Head of caudate nucleus (tissue), 42 donors: ENCODE measurements at places on chromosomes 16 and 17.

GRCh38 chr16:4006397-4006999 is 109.7 kb downstream of the ADCY9 start:
- no peak for DNase-seq

- no peak for DNase-seq
Observed at GRCh38 chr16:28542646-28543045, 3.9 kb upstream of the NUPR1 start.

DNA sequence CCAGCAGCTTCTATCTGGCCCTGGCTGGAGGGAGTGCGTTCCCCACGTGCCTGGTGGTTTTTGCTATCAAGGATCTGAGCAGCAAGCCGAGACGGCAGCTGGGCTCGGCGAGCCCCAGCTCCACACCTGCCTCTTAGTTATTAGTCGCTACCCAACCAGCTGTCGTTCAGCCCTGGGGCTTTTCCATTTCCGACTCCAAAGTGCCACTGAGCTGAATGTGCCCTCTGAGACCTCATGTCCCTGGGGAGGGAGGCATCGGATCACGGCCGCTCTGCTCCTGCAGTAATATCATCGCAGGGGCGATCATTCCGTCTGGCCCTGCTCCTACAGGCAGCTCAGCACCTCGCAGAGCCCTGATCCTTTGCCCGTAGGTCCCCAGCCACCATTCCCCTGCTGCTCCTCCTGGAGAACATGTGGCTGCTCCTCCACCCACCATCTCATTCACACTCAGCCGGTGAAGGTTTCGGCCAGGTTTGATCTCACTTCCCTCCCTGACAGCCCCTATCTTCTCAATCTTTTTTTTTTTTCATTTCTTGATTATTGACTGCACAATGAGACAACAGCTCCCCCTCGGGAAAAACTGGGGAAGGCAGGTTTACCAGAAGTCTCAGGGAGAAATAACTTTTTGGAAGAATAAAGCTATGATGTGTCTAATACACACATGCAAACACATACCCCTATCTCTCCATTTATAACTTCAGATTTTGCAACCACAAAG is 86.7 kb downstream of the ZFHX3 start:
- no peak for DNase-seq

GRCh38 chr17:73194514-73195222 is 1.8 kb downstream of the COG1 start:
- DNase-seq: no peak

DNA sequence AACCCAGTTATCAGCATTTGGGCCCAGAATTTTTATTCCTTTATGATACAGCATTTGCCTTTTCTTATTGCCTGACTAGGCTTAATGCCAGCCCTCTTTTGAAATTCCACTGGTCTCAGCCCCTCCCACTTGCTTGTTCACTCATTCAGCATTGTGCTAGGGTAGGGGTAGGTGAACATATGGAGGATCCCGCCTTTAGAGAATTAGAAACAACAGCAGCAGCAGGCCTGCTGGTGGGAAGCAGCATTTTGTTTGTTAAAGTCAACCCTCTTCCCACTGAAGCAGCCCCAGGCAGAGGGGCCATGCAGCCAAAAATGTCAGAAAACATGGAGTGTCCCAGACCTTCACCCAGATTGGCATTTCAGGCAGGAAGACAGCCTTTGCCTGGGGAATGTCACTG is 1355.2 kb downstream of the CDH8 start:
- DNase-seq: no peak

DNA sequence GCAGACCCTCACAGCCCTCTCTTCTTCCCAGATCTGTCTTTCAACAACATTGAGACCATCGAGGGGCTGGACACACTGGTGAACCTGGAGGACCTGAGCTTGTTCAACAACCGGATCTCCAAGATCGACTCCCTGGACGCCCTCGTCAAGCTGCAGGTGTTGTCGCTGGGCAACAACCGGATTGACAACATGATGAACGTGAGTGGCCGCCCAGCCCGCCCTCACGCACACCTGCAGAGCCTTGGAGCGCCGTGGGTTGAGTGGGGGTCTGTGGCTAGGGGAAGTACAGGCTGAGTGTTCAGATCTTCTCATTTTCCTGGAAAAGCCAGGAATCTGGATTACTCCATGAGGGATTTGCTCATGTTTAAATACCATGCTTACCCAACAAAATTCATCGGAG is 15.2 kb downstream of the DRC3 start:
- DNase-seq: no peak

DNA sequence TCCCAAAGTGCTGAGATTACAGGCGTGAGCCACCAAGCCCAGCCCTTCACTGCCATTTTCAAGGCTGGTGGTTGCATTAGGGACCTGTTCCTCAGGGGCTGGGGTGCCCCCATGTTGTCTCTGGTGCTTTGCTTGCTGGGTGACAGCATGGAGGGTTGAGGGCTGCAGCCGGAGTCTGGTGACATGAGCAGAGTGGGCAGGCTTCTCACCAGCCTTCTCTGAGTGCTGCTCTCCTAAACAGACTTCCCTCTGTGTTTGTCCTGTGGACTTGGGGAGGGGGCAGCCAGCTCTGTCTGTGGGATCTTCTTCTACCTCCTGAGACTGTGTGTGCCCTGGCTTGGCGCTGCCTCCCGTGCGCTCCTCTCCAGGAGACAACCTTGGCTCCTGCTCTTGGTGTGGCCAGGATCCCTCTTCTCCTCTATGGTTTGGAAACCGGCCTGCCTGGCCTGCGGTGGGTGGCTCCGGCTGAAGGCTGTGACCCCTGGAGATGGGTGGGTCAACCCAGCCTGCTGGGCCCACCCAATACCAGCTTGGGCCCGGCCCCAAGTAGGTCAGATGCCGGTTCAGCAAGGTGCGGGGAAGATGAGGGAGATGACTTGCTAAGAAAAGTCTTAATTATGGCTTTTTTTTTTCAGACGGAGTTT is 72.1 kb downstream of the PDPK1 start:
- no peak for DNase-seq
